ENCODE measurements at places on chromosomes 1 and 21.

GRCh38 chr1:178725466-178726086 is 532 bp downstream of the RALGPS2 start:
- peak; percentile 83 for DNase-seq

DNA sequence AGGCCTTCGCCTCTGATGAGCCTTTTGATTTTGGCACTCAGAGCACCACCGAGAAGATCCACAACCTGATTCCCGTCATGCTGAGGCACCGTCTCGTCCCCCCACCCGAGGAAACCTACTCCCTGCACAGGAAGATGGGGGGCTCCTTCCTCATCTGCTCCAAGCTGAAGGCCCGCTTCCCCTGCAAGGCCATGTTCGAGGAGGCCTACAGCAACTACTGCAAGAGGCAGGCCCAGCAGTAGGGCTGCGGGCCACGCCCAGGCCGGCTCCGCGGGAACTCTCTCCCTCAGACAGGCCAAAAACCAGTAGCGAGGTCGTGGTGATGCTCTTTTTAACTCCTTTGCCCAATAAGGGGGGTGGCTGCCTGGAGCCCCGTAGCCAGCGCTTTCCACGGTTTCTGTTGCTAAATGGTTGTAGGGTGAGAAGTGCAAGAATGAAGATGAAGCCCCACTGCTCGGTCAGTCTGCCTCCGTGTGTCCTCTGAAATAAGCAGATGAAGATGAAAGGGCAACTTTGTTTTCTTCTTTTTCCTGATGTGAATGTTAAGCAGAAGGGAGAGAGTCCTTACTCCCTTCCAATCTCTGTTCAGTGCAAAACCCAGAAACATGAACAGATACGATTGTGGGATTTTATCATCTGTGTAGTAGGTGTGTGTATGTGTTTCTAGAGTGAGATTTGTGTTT is 46.5 kb downstream of the COQ8A start:
- DNase-seq, result no peak

GRCh38 chr1:109395602-109396512 is 1.9 kb downstream of the SORT1 start:
- DNase-seq, result no peak

DNA sequence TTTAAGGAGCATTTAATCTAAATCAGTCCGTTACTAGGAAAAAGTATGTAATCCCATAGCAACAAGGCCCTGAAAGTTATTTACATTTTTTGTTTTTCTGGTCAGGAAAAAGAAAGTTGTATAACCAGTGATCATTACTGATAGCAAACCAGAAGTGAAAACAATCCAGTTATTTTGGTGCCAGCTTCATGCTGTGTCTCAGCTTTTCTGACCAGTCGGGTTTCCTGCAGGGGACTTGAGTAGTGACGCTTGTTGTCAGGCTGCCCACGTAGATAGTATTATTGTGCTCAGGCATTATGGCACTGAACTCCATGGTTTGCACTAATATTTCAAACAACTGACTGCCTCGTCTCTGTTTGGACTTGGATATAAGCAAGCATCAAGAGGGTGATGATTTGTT is 55.2 kb downstream of the SASS6 start:
- no peak for DNase-seq

DNA sequence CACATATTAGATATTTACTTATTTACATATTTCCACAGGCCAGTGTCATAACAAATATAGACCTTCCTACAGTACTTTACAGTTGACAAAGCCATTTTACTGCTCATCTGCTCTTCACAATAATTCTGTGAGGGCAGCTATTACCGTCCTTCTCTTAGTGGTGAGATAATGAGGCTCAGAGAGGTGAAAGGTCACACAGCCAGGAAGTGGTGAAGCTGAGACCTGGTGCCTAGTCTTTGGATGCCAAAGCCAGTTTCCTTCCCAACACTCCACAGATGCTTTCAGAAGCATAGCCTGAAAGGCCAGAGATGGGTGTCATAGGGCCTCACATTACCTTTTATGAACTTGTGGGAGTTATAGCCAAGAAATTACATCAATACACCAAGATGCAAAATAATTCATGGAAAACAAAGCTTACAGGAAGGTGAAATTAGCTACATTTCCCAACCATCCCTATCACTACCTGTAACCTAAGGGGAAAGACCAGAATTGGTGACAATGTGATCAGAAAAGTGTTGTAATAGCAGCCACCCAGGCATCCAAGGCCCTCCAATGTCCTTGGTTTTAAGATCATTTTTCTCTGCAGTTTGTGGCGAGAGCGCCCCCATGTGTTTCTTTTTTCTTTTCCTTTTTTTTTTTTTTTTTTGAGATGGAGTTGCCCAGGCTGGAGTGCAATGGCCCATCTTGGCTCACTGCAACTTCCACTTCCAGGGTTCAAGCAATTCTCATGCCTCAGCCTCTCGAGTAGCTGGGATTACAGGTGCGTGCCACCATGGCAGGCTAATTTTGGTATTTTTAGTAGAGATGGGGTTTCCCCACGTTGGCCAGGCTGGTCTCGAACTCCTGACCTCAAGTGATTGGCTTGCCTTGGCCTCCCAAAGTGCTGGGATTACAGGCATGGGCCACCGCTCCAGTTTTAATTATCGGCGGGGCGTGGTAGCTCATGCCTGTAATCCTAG is 26.5 kb upstream of the RPL11 start:
- DNase-seq, result peak; percentile 48

Data from eye (tissue), 1 donor.